ENCODE measurements at places on chromosomes 4 and X.

- DNase-seq = no peak
Observed at GRCh38 chr4:622996-623913, 2.1 kb upstream of the PDE6B start.

DNA sequence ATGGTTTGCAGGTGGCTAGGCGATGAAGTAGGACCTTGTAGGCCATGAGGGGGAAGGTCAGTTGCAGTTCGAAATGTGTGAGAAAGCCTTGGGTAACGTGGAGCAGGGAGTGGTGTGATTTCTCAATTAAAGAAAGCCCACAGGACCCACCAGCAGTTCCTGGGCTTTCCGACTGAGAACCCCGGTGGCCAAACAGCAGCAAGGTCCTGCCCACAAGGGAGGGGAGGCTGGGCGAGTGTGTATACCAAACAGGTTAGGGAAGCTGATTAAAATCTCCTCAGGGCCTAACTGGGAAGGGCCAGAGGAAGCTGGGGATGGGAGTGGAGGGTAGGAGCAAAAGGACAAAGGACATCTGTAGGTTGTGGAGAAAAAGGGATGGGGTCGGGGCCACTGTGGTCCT lies 2.4 kb downstream of the ATP6AP1 start:
- no peak for DNase-seq

DNA sequence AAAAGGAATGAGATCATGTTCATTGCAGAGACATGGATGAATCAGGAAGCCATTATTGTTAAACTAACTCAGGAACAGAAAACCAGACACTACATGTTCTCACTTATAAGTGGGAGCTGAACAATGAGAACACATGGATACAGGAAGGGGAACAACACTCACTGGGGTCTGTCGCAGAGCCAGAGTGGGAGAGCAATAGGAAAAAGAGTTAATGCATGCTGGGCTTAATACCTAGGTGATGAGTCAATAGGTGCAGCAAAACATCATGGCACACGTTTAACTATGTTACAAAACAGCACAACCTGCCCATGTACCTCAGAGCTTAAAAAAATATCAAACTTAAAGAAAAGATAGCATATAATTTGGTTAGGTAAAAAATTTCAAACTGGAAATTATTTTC lies 281.4 kb downstream of the PABPC4L start:
- no peak for DNase-seq

DNA sequence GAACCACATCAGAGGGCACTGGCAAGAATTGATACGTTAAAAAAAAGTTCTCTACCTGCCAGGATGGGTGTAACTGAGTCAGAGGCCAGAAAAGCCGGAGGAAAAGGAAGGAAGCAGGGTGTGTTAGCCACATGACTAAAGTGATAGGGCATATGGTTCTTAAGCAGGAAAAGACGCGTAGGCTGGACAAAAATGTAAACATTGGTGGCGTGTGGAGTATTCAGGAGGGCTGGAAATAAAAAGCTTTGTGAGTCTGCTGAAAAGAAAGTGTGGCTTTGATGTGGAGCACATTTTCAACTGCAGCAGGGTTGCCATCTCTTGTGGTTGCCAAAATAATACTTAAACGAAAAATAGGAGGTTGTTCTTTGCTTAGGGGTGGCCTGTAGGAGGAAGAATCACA lies 186.5 kb upstream of the RPL34 start:
- no peak for DNase-seq

GRCh38 chrX:134949271-134949670 lies 41.5 kb upstream of the SMIM10 start:
- no peak for DNase-seq
